ENCODE measurements at places on chromosomes 1 and 21.

- no peak for DNase-seq
Measured at GRCh38 chr1:1162597-1163537, 10.8 kb upstream of the TTLL10 start.

DNA sequence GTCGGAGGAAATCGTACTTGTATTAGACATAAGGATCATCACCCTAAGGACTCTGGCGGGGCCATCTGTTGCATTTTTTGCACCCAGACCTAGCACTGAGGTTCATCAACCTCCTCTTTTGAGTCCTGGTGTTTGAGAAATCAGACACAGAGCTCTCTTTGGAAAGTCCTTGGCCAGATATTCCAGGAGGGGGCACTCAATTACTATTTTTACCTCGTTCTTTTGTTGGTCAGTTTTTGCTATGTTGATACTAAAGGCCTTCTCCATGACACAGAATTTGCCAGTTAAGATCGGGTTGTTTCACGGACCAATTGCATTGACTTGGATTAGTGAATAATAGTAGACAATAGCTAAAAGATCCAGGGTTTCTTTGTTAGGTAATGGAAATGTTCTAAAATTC, 711.2 kb downstream of the KCNT2 start:
- DNase-seq = no peak

DNA sequence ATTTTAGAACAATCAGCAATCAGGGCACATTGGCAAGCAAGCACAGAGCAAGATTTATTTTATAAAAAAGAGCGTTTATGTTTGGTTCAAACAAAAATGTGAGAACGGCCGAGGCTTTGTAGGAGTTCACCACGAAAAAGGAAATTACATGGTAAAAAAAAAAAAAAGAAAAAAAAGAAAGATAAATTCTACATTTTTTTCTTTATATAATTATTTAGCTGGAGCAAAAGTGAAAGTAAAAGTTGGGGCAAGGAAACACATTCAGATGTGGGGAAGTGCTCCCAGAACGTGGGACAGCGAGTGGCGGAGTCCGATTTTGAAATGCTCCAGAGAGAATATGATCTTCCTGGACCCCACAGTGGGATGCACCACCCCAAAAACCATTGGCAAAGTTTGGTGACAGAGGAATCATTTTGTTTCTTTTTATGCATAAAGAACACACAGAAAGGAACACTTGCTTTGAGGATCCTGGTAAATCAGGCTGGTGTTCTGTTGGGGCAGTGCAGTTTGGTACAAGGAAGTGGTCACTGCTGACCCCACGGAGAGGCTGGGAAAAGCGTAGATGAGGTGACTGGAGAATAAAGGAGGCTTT, 16.3 kb upstream of the ATP5PO start:
- DNase-seq = no peak

GRCh38 chr1:43464681-43465504, 11.2 kb upstream of the HYI start:
- DNase-seq = no peak

- DNase-seq = no peak
Measured at GRCh38 chr1:31436596-31437432, 23.8 kb downstream of the SERINC2 start.

DNA sequence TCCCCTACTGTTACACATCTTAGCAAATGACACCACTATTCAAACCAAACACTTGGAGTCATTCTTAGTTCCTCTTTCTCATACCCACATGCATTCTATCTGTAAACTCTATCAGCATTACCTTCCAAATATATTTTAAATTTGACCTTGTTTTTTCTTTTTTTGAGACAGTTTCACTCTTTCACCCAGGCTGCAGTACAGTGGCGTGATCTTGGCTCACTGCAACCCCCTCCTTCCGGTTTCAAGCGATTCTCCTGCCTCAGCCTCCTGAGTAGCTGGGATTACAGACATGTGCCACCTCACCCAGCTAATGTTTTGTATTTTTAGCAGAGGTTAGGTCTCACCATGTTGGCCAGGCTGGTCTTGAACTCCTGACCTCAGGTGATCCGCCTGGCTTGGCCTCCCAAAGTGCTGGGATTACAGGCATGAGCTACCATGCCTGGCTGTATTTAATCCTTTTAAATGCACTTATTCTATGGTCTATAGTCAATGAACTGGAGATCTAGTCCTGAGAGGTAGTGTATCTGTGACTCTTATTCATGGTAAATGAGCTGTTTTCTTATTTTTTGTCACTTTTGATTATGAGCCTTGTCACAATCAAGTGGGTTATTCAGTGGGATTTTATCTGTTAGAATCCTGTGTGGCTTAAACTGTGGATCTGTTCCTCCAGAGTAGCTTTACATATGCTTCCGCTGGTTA, 73.1 kb downstream of the GATAD2B start:
- no peak for DNase-seq

DNA sequence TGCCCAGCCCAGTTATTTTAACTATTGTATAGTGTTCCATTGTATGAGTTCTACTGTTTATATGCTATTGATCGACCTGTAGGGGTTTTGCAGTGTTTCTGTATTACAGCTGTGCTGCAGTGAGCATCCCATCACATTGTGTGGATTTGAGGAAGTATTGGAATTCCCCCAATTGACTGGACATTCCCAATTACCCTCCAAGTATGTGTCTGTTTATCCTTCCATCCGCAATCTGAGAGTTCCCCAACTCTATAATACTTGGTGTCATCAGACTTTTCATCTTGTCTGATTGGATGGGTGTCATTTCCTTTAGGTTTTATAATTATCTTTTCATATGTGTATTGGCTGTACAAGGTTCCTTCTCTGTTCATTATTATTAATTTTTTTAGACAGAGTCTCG, 27.8 kb downstream of the PSEN2 start:
- no peak for DNase-seq

DNA sequence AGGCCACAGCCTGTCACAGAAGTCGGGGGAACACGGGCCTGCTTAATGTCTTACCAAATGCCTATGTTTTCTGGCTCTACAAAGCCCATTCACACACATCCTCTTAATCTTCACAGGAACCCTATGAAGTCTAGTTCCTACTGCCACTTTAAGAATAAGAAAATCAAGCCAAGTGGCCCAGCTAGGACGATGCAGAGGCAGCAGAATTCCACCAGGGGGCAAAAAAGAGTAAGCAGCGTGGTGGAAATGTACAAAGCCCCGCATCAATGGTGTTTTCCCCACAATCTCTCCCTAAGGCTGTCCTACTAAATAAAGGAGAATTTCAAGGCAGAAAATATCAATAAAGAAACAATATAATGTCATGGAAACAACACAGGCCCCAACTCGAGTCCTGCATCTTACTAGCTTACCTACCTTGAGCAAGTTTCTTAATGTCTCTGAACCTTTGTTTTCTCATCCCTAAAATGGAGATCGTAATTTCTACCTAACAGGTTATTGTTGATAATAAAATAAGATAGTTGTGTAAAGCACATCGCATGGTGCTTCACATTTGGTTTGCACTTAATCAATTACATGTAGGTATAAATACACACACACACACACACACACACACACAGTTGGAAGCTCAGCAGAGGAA, 21.4 kb downstream of the SEC16B start:
- no peak for DNase-seq

GRCh38 chr1:204255966-204256365, 42.2 kb upstream of the GOLT1A start:
- no peak for DNase-seq

DNA sequence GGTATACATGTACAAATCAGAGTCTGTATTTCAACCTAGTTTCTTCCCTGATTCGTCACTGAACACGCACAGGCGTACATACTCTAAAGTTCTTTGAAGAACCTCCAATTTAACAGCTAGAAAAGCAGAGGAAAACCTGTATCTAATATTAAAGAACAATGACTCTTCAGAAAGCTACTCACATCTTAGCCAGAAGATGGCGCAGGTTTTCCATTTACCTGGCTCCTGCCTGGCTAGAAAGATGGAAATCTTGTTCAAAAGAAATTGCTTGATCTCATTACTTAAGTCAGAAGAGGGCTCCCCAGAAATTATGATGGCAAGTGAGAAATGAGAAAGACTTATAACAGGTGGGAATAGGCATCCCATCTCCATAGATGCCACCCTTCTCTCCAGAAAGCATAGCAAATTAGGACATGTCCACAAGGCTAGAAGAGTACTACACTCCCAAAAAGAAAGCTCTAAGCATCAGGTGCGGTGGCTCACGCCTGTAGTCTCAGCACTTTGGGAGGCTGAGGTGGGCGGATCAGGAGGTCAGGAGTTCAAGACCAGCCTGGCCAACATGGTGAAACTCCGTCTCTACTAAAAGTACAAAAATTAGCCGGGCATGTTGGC, 19.0 kb upstream of the L1TD1 start:
- DNase-seq = peak; percentile 49

DNA sequence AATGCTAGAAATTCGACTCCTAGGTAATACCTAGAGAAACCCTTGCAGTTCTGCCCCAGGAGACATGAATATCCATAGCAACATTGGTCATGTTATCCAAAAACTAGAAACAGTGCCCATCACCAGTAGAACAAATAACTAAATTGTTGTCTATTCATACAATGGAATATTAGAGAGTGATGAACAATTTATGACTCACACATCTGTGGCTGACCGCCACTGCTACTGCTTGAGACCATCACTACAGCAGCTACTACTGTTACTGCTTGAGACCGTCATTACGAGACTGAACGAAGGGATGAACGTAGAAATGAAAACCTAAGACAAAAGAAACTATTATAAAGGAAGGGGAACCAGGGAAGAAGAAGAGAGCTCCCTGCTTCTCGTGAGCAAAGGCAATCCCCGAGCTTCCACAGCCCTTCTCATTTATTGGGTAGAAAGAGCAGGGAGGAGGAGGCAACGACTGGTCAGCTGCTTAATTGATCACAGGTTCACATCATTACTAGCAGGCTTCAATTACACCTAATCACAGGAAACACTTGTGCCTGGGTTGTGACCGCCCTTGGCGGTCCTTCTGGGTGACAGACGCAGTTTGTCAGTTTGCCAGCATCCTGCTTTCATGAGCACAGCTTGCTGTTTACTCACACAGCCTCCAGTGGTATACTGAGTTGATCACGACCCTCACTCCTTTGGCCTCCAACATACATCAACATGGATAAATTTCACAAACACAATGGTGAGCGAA, 14.1 kb upstream of the PADI4 start:
- no peak for DNase-seq

- peak; percentile 68 for DNase-seq
Measured at GRCh38 chr1:206921772-206922265, at the start of gene FCMR. FCMR (minus strand) TSS chr1:206921941; CDS start chr1:206921854, 87 bp downstream.

DNA sequence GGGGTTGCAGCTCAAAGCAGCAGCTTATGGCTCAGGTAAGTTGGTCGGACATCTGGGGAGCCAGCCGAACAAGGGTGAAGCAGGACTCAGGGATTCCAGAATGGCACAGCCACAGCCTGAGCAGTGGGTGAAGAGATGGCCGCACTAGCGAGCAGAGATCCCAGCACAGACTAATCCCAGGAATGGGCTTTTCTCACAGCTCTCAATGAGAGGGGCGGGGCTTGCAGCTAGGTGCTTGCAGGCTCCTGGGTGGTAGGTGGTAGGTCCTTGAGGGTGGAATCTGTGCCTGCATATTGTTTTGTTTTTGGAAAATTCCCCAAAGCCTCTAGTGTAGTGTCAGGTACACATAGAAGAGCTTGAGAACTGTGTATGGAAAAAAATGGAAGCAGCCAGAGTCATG, 9.0 kb downstream of the KIAA0040 start:
- DNase-seq = no peak

DNA sequence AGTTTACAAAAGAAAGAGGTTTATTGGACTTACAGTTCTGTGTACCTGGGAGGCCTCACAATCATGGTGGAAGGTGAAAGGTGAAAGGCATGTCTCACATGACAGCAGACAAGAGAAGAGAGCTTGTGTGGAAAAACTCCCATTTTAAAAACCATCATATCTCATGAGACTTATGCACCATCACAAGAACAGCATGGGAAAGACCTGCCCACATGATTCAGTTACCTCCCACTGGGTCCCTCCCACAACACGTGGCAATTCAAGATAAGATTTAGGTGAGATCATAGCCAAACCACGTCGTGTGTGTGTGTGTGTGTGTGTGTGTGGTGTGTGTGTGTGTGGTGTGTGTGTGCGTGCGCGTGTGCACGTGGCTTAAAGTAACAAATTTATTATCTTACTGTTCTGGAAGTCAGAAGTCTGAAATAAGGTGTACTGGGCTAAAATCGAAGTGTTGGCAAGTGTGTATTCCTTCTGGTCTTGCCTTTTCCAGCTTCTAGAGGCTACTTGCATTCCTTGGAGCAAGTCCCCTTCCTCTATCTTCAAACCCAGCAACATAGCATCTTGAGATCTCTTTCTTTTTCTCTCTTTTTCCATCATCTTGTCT, 48.1 kb upstream of the MPC2 start:
- DNase-seq = no peak

DNA sequence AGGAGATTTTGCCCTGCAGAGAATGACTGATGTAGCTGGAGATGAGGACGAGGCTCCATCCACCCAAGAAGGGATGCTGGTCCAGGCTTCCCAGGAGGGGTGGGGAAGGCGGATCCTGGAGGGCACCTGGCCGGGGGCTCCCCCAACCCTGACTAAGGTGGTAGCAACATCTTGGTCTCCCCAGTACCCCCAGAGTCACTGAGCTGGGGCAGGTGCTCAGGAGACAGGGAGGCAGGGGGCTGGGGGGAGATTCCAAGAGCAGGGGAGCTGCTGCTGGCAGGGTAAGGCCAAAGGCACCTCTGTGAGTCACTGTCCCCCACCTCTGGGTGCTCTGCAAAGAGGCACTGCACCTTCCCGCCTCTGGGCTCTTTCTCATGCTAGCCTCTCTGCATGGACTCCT, 24.0 kb downstream of the CDCA8 start:
- no peak for DNase-seq
